ENCODE measurements at places on chromosomes 6 and 20. TPM values are rescaled to one million over a fixed set of nuclear protein-coding genes. Genes with fewer than 3 reads are reported as not detected.

ATP9A gene
- 48.8 TPM for total RNA-seq

HCRTR2 gene
- not detected for total RNA-seq

DNA sequence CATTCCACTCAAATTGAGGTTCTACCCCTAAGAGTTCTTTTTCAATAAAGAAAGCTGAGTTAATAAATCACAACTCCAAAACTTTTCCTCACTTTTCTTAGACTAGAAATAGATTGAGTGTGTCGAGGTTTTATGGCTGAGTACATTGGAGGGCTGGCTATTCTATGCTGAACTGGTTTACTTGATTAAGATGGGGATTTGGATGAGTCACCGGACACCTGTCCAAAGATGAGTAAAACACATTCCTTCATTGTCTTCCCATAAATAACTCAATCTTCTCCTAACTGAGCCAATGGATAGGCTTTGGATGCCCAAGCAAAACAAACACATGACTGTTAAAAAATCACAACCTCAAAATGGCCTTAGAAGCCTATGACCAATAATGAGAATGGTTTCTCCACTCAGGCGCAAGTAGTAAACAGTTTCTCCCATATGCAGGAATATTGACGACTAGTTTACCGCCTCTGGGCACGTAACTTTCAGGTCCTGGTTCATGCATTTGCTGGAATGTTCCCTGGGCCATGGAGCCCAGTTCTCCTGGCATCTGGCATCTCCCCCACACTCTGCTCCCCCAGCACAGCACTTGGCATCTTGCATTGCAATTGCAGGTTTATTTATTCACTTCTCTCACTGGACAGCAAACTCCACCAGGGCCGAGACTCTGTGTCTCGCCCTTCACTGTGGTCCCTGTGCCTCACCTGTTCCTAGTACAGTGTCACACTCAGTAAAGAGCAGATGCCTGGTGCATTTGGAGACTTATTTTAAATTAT lies 43.9 kb downstream of the BCAS1 start:
- DNase-seq = no peak

GABBR1 gene
- total RNA-seq = 12.0 TPM

DNA sequence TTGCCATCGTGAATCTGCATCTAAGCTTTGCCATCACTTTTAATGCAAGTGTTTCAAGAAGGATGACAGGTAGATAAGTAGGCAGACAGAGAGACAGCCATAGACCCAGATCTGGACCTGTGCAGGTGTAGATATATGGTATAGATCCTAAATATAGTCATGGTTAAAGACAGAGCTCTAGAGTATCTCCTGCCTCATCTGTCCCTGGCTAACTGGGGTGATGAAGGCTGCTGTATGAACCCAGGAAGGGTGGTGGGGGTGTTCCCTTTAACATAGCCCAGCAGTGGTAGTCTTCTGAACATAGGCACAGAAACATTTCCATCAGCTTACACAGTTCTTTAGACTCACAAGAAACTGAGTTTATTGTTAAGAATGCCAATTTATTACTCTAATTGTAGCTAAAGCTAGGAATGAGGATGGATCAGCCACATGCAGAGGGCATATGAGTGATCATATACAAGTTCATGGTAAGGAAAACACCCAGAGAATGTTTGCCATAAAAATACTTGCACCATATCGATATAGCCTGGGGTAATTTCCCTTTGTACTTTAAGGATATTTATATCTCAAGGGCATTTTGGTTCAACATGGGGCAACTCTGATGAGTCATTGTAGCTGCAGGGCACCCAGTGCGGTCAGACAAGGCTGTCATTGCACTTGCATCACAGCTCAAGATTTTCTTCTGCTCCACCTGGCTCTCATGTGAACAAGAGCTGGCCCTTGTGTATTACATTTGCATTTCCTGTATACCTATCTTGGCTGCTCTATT lies 587.2 kb downstream of the EPM2A start:
- DNase-seq = no peak

SCUBE3 gene
- 2.3 TPM for total RNA-seq

GRCh38 chr20:52843425-52843824 lies 128.7 kb upstream of the TSHZ2 start:
- no peak for DNase-seq

DNA sequence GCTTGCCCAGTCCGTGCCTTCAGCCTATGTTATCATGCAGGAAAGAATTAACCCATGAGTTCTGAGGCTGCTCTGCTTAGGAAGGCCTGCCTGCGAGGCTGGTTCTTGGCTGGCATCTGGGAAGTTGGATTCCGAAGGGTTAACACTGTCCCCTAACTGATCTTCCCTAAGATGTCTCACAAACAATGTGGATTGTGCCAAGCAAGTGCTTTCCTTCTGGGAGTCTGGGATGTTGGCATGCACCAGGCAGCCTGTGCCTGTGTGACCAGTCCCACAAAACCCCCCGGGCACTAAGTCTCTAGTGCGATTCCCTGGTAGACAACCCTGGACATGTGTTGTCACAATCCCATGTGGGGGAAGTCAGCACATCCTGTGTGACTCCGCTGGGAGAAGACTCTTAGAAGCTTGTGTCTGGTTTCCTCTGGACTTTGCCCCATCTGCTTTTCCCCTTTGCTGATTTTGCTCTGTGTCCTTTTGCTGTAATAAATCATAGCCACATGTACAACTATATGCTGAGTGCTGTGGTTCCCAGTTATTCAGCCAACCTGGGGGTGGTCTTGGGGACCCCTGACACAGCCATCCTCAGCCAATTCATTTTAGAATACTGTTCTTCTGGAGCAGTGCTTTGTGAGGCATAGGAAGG lies 83.8 kb downstream of the SLC22A23 start:
- no peak for DNase-seq

TRIM10 gene
- total RNA-seq = not detected

DNA sequence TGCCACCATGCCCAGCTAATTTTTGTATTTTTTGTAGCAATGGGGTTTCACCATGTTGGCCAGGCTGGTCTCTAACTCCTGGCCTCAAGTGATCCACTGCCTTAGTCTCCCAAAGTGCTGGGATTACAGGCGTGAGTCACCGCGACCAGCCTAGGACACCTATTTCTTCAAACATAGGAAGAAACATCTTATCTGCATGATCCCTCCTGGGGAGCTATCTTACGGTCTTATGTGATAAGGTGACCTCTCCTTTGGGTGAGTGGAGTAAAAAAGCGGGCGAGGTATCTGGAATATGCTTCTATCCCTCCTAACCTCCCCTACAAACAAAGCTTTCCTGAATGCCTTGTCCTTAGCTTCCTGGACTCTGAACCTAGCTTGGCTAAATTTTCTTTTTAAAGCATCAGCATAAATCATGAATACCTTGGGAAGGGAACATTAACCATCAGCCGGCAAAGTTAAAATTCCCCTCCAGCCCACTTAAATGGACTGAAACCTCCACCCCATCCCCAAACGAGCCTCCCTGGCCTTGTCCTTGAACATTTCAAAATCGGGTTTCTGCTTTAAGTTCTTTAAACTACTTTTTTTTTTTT lies 24.5 kb downstream of the RIPOR3 start:
- no peak for DNase-seq

MEP1A gene
- total RNA-seq = not detected

DNA sequence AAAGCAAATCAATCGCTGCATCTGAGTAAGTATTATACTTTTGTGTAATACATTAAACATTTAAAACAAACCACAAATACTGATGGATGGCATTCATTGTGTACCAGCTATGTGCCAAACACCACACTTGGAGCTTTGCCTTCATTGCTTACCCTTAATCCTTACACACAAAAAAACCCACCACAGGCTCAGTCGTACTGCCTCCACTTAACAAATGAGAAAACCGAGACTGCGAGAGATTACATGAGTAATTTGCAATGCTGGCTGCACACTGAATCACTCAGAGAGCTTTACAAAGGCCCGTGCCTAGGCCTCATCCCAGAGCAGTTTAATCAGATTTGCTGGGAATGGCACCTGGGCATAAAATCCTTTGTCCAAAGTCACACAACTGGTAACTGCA lies 130.5 kb downstream of the EDN1 start:
- DNase-seq = no peak

GRCh38 chr6:137241481-137242038 lies 22.4 kb upstream of the IFNGR1 start:
- no peak for DNase-seq

DNA sequence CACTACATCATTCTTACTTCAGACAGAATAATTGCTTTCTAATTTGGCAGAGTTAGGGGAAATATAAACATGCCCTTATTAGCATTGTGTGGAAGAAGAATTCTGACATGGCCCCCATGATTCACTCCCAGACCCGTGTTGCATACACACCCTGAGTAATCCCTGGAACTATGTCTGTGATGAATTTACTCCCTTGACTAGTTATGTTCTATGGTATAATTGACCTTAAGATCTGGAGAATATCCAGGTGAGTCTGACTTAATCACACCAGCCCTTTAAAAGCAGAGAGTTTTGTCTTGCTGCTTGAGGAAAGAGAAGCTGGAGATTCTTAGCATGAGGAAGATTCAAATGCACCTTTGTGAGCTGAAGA lies 262.9 kb downstream of the SOX4 start:
- no peak for DNase-seq

GATA5 gene
- not detected for total RNA-seq

GRCh38 chr6:76416821-76417605 lies 344.6 kb upstream of the IMPG1 start:
- DNase-seq = no peak

- DNase-seq = no peak
Measured at GRCh38 chr6:161274898-161275297, 1.0 kb upstream of the AGPAT4 start.

DEFB124 gene
- total RNA-seq = not detected

PBX2 gene
- total RNA-seq = 38.3 TPM

SCAF8 gene
- total RNA-seq = 24.7 TPM

KIFC1 gene
- total RNA-seq = 21.9 TPM

SOX18 gene
- total RNA-seq = 102 TPM

GRCh38 chr6:131951576-131952230 lies 531 bp upstream of the CCN2 start:
- no peak for DNase-seq

CTCFL gene
- not detected for total RNA-seq

GRCh38 chr20:774016-774659 lies 5.8 kb upstream of the SLC52A3 start:
- no peak for DNase-seq

DNA sequence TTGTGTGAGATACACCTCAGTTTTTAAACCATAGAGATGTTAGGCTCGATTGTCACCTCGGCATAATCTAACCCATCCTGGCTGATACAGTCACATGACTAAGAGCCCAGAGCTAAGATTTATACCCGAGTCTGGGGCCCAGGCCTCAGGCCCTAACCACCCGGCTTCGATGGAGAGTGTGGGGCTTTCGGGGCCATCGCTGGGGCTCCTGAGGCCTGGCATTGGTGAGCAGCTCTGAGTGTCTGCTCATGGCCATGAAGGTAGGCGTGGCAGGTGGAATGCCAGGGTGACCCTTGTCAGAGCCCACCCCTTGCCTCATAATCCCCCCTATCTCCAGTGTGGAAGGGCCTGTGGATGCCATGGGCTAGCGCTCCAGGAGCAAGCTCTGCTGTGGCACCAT lies 164.3 kb downstream of the BMP7 start:
- no peak for DNase-seq

BIRC7 gene
- 0.12 TPM for total RNA-seq

GRCh38 chr6:26157251-26158075 lies 70.2 kb downstream of the HFE start:
- peak; percentile 96 for DNase-seq

DNA sequence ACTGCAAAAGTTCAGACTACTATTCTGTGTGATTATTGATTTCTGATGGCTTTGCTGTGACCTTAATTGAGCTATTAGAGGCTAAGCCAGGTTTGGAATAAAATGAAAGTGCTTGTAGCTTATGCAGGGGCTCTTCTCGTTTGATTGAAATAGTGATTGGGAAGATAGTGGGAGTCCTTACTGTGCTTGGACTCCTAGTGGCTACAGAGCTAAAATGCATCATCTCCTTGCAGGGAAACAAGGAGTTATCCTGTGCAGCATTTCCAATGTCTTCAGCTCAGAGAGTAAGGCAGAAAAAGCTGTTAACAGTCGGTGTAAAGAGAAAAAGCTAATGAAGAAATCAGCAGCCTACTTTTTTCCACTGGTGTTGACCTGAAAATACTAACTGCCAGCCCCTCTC lies 173.5 kb downstream of the SLC35F1 start:
- DNase-seq = no peak

PAK5 gene
- not detected for total RNA-seq

TFAP2A gene
- total RNA-seq = 0.78 TPM

FAM184A gene
- 0.34 TPM for total RNA-seq

- DNase-seq = no peak
Measured at GRCh38 chr6:9140172-9140571, 704.8 kb upstream of the SLC35B3 start.

TINAG gene
- total RNA-seq = 4.8 TPM

DNA sequence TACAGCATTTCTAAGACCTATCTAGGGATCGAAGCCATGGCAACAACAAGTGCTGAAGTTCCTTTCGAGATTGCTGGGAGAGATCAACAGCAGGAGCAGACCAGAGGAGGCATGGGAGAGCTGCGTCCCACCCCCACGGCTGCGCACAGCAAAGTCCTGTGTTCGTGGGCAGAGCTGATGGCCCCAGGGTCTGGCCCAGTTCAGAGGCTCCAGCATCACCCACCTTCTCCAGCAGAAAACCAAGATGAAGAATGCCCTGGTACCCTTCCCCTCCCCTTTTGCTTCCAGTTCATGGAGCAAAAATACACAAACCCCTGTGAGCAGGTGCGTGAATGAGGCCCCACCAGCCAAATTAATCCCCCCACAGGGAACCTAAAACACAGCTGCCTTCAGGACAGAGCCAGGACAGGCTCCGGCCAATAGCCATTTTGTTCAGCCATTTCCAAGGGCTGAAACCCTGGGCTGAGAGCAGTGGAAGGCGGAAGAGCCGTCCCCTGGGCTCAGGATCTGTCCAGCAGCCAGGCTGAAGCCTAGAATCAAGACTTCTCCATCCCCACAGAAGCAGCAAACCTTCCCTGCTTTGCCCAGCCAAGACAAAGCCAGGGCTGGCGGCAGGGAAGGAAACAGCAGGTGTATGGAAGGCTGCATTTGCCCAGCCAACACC lies 102.8 kb downstream of the PREX1 start:
- DNase-seq = no peak

BANF2 gene
- not detected for total RNA-seq

- peak; percentile 5 for DNase-seq
Measured at GRCh38 chr6:108083349-108083748, 8.8 kb upstream of the OSTM1 start.

NRSN1 gene
- total RNA-seq = not detected
